Cerebellar nuclear complex (tissue), 1 donor: ENCODE measurements at places on chromosomes 2 and 18.

GRCh38 chr2:46497766-46498165, 18.4 kb downstream of the TMEM247 start:
- no peak for DNase-seq

DNA sequence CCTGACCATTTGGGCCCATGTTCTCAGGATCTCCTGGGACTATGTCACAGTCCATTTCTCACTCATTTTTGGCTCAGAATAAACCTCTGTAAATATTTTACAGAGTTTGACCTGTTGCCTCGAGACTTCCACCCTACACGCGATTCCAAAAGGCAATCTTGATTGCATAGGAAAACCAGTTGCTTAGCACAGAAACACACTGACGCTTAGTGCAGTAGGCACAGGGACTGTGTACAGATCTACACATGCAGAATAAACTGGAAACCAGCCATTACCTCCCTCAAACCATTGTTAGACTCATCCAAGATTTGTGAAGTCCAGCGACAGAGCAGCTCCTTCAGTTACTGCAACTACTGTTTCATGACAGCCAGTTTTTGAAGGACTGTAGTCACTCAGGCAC, 73.0 kb downstream of the NCKAP5 start:
- DNase-seq, result no peak

DNA sequence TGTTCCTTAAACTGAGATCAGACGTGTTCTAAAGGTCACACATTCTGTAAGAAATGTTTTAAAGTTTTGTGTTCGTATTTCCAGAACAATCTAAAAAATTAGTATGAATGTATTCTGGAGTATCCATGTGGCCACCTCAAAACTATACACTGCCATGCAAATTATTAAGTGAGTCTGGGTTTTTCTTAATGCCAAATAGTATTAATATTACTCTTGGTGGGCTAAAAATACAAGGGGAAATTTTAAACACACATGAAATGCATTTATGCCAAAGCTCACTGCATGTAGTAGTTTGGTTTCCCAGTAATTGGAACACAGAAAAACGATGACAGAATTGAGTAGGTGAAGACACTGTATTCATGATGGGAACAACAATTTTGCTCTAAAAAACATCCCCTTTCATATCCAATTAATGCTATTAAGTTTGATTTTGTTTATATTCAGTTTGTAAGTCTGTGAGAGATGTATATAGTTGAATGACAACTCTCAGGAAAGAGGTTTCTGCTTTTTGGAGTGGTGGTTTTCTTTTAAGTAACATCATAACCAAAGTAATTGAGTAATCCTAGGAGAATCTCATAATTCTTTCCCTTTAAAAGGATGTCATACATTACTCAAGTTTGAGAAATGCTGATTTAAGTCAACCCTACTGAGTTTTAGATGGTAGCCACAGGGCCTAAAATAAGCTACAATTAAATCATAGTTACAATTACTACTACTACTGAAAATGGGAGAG, 75.7 kb upstream of the CDCA7 start:
- DNase-seq, result no peak

- no peak for DNase-seq
Observed at GRCh38 chr2:118249531-118249930, 161.3 kb downstream of the INSIG2 start.

GRCh38 chr2:185318271-185318724, 420.3 kb upstream of the FSIP2 start:
- no peak for DNase-seq

- DNase-seq, result no peak
Observed at GRCh38 chr2:79131687-79132086, 11.4 kb downstream of the REG1A start.

DNA sequence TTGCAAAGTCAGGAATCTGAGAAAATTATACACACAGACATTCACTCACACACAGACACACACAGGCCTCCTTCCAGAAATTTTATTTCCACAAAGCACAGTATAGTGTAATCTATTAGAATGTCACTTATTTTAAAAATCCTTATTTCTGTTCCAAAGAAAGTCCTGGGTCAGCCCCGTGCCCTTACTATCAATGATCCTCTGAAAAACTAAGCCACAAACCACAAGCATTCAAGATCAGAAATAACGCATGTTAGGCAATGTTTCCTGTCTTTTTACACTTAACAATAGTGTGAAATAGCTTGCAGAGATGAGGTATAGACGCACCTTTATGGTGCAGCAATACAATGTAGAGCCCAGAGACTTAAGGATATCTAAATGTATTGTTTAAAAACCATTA, 25.8 kb downstream of the TBC1D8 start:
- DNase-seq, result no peak

DNA sequence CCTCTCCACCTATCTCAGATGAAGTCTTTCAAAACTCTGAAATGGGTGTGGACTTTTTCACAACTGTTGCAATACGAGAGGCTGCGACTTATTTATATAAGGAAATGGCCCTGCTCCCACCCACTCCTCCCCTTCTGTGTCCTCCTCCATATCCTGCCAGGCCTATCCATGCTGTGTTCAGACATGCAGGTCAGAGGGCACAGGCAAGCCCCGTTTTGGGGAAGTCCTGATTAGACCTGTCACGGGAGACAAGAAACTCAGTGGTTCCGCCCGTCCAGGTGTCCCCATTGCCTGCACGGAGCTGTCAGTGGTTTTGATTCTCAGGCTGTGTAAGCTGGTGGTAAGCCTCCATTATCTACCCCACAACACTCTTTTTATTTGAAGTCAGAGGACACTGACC, 99.6 kb upstream of the MGAT5 start:
- no peak for DNase-seq

GRCh38 chr18:44813586-44813985, 132.9 kb downstream of the SETBP1 start:
- DNase-seq, result no peak

GRCh38 chr2:28286678-28287077, 106.0 kb upstream of the FOSL2 start:
- DNase-seq, result no peak
